Epithelial cell of proximal tubule (primary cell): ENCODE measurements at places on chromosomes 7 and 10. TPM values are rescaled to one million over a fixed set of nuclear protein-coding genes. Genes with fewer than 3 reads are reported as not detected.

SLC26A3 gene
- not detected in 2 replicates for total RNA-seq

MYH16 gene
- 1.0 and 1.4 TPM in 2 replicates for total RNA-seq

MTPN gene
- total RNA-seq: 120 and 124 TPM in 2 replicates

ZNF804B gene
- total RNA-seq: not detected in 2 replicates

EEF1AKMT2 gene
- 16.0 and 17.0 TPM in 2 replicates for total RNA-seq
